ENCODE measurements at places on chromosomes 4 and X.

- no peak for DNase-seq
Measured at GRCh38 chr4:22593933-22594332, 78.1 kb upstream of the ADGRA3 start.

DNA sequence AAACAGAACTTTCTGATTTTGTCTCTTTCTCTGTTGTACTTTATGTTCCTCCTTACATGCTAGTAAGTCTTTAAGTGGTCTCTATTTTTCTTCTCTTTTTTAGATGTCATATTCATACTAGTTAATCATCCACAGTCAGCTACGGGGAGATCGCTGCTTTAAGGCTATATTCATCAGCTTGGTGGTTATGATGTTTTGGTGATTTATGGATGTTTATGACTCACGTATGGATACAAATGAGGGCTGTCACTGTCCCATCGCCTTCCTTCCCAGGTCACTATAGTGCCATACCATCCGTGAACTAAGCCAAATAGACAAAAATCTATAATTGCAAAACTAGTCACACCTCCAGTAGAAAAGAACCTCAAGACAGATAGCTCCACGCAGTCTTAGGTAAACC, 296.8 kb upstream of the AADAT start:
- DNase-seq: no peak

DNA sequence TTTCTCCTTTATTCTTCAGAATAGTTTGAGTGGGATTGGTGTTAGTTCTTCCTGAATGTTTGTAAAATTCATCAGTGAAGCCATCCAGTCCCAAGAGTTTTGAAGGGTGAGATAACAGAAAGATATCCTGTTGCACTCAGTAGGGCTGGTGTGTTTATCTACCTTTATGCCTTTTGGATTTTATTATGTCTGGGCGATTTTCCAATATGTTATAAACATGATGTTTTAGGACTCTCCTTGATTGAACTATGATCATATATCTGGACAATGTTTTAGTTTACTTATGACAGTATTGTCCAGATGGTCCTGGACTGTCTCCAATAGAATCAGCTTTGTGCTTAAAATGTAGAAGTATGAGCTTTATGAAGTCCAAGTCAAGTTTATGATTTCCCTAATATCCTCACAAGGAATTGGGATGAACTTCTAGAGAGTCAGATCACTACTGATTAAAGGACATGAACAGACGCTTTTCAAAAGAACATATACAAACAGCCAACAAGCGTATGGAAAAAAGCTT, 77.6 kb upstream of the ITM2A start:
- DNase-seq: no peak

DNA sequence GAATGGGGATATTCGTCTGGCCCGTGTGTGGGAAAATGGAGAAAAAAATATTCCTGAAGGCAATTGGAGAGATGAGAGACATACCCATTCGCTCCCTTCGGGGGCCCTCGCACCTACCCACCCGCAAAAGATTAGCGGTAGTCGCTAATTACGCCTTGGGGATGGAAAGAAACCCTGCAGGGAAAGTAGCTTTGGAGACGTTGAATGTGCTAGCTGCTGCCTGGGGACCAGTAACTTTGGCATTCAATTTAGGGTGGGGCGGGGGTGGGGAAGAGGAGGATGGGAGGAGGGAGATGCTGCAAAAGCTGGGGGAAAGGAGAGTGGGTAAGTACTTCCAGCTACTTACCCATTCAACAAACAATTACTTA, 407 bp upstream of the ZC4H2 start:
- no peak for DNase-seq

GRCh38 chrX:150958177-150958576, 25.0 kb upstream of the HMGB3 start:
- DNase-seq: no peak

GRCh38 chr4:157128395-157128794, 52.4 kb downstream of the GLRB start:
- DNase-seq: no peak

DNA sequence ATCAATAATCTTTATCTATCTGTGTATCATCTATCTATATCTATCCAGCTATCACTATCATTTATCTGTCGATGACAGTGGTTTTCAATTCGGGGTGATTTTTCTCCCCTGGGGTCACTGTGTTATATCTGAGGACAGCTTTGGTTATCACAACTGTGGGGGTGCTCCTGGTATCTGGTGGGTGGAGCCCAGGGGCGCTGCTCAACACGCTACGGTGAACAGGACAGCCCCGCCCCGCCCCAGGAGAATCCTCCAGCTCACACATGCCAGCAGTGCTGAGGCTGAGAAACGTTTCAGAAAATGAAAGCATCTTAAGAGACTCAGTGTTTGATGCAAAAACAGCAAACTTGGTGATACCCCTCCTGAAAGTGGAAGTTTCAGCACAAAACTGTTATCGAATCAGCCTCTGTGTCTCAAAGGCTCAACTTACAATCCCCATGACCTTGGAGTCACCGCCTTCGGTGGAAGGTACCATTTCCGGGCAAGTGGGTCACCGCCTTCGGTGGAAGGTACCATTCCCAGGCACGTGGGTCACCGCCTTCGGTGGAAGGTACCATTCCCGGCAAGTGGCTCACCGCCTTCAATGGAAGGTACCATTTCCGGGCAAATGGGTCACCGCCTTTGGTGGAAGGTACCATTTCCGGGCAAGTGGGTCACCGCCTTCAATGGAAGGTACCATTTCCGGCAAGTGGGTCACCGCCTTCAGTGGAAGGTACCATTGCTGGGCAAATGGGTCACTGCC, 315.3 kb downstream of the DHRSX start:
- no peak for DNase-seq

GRCh38 chrX:44459501-44459900, 83.2 kb downstream of the FUNDC1 start:
- no peak for DNase-seq

DNA sequence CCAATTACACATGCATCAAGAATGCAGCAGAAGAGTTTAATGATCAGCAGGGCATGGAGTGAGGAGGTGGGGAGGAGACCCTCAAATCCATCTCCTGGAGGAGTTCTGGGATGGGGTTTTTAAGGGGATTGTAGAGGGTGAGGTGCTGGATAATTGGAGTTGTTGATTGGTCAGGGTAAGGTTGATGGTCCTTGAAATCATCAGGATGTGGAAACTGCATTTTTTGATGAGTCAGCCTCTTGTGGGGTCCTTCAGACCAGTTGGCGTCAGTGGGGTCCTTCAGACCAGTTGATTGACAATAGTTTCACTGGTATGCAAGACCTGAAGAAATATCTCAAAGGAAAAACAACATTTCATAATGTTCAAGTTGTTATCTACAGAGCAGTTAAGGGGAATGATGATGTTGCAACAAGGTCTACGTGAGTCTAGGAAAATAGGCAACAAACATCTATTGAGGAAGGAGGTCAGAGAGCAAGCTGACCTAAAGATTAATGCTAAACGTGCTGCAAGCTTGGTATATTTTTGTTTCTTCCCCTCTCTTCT, 88.3 kb downstream of the NRK start:
- DNase-seq: no peak

GRCh38 chrX:51860679-51861078, 32.7 kb upstream of the MAGED1 start:
- peak; percentile 61 for DNase-seq

GRCh38 chr4:76962406-76963130, 13.0 kb downstream of the SEPTIN11 start:
- no peak for DNase-seq

Data from retina (tissue), 1 donor.